Mammary epithelial cell (primary cell): ENCODE measurements at places on chromosomes 2 and 18.

DNA sequence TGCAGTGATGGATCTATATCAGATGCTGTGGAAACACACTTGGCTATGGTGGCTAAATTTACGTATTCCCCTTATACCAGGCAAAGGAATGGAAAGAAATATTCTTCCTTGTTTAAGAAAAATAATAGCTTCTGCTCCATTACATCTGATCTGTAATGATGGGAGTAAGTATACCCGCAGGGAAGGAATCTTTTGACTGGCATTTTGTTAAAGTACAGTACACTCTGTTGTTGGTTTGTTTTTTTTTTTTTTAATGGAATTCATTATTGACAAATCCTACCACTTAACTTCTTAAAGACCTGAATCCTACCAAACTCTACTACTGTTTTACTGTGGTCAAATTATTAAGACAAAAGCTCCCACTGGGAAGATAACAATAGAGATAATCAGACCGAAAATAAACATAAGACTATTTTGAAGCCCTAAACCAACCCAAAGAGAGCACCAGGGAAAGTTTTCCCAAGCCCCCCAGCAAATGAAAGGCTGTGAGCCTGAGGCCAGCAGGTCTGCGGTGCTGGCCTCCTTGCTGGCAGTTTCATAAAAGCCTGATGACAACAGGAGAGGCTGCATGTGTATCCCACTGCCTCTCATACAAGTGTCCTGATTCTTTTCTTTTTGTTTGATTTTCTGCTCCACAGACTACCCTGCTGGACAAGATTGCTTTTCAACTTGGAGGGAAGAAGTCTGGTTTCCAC is 101.0 kb downstream of the SLC25A12 start:
- no peak for DNase-seq

DNA sequence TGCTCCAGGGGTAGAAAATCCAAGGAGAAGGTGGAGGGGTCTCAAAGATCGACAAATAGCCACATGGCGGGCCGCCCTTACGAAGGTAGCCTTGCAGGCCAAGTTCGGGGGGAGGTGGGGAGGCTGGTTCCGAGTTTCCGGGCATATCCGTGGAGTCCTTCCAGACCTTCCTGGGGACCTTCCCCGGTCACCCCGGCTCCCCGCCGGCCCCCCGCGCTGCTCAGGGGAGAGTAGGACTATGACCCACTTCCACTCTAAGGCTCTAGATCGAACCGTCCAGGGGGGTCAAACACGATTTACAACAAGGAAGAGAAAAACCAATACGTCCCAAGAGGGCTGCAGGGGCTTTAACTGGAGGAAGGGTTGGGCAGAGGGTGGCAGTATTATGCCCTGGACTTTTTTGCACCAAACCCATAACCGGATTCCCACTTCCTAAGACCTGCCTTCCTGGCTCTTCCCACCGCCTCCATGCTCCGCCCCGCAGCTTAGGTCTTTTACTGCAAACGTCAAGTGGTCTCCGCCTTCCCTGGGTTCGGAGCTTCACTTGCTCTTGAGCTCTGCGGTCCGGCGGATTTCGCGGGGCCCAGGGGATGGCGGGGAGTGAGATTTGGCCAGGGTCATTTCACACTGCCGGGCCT is 779 bp upstream of the LYPD6 start:
- peak; percentile 51 for DNase-seq

DNA sequence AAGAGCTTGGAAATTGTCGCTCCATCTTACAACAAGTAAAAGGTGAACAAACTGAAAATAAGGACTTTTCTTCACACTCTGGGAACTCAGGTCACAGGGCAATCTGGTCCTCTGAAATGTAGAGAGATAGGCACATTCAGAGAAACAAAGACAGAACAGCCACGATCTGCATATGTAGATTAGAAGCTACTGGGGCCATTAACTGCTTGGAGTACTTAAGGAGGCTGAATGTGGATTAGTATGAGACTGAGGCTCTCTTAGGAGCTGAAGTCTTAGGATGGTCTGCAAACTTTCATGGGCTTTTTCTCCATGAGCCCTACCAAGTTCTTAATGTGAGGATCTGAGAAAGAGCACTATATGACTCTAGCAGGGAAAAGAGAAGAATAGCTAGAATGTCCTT is 265.3 kb upstream of the NXPH2 start:
- no peak for DNase-seq

DNA sequence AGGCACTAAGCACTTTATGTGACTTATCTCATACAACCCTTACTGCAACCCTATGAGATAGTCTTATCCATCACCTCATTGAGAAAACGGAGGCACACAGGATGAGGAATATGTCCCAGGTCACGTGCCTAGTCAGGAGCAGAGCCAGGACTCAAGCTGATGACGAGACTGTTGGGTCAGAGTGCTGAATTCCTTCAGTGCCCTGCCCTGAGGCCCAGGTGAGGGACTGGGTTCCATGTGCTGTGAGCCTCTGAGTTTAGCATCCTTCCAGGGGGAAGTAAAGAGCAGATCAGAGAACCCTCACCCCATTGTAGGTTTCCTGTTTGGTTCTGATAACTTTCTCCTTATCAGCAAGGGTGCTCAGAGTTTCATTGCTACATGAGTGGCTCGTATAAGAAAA is 11.7 kb upstream of the EDAR start:
- no peak for DNase-seq

GRCh38 chr18:12159446-12159845 is 65.8 kb downstream of the ANKRD62 start:
- peak; percentile 87 for DNase-seq

DNA sequence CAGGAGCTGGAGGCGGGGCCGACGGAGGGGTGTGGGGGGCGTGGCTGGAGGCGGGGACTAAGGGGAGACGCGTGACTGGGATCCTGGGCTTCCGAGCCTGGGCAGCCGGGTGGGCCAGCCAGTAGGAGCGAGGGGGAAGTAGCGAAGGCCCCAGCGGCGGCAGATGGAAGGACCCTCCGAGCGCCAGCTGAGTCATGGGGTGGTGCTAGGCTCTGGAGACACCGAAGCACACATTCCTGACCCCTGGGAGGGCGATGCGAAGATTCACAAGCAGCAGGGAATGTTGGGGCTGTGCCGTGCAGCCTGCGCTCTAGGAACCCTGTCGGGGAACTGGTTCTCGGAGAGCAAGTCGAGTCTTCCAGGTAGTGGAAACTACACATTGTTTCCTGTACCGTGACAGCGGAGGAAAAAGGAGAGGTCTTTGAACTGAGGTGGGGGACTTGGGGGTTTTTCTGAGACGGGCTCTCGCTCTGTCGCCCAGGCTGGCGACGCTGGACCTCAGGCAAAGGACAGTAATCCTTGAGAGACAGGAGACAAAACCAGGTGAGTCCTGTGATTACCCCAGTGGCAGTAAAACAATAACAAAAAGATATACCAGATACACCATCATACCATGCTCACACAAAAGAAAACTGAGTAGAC is 650 bp upstream of the AFG3L2 start:
- no peak for DNase-seq

- no peak for DNase-seq
These were observed 47.6 kb downstream of the G6PC2 start for GRCh38 chr2:168948621-168949212.

- peak; percentile 74 for DNase-seq
These were observed 288.5 kb downstream of the PDE11A start for GRCh38 chr2:177783835-177784744.

DNA sequence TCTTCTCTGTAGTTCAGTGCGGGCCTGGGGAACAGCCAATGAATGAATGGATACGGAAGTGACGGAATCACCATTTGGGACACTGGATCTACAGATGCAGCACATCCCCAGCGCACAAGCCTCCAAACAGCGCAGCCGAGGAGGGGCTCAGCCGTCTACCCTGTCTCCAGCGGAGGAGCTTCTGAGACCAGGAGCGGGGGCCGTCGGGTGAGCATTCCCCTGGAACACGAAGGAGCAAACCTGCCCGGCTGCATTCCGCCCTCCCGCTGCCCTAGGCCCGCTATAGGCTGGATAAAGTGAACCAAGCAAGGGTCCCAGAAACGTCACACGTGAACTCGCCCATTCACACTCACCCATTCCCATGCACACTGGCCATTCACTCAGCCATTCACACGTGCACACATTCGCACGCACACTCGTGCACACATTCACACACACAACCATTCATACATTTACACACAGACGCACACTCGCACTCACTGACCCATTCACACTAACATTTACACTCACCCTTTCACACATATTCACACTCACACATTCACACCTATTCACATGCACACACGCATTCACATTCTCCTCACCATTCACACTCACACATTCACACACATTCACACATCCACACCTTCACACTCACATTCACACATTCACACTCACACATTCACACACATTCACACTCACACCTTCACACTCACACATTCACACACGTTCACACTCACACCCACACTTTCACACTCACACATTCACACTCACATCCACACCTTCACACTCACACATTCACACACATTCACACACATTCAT is 63.4 kb downstream of the BIN1 start:
- no peak for DNase-seq

GRCh38 chr2:234521536-234521935 is 24.7 kb upstream of the ARL4C start:
- DNase-seq = no peak

- no peak for DNase-seq
These were observed 103.7 kb upstream of the PXDN start for GRCh38 chr2:1847846-1848598.

DNA sequence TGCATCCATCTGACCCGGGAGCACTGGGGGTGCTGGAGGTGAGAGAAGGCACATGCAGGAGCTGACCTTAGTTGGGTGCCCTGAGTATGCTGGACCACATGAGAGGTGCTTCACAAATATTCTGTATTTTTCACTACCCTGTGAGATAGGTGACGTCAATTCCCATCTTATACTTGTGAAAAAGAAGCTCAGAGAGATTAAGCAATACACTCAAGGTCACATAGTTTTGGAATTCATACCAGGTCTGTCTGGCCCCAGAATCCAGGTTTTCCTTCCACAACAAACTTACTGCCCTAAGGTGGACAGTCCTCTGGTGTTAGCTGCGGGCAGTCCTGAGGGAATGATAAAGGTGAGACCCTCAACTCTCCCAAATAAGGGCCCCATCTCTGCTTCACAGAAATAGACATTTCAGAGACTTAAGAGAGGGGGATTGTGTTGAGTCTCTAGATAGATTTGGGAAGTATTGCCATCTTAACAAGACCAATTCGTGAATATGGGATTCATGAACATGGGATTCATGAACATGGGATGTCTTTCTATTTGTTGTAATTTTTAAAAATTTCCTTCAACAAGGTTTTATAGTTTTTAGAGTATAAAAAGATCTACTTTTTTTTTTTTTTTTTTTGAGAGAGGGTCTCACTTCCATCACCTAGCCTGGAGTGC is 64.0 kb upstream of the SMAD7 start:
- DNase-seq = no peak

GRCh38 chr2:215635071-215635787 is 199.4 kb upstream of the FN1 start:
- DNase-seq = peak; percentile 38

DNA sequence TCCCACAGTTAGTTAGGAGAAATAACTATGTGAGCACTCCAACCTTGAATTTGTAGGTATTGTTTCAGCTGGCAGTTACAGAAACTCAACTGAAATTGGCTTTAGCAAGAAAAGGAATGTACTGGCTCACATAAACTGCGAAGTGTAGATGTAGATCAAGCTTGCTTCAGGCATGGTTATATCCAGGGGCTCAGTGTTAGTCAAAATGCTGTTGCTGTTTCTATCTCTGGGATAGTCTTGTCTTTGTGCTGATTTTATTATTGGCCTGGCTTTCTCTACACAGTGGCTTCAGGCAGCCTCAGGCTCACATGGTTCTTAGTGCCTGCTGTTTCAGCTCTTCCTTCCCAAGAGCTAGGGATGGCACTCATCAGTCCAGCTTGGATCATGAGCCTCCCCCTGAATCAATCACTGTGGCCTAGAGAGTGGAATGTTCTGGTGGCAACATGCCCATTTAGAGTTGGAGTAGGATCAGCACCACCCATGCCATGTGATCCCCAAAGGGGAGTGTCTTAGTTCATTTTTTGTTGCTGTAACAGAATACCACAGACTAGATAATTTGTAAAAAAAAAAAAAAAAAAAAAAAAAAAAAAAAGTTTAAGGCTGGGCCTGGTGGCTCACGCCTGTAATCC is 69.1 kb upstream of the FOXI3 start:
- peak; percentile 33 for DNase-seq

GRCh38 chr18:49768051-49768391 is 45.3 kb downstream of the ACAA2 start:
- peak; percentile 65 for DNase-seq

- no peak for DNase-seq
These were observed 560.2 kb downstream of the LRP1B start for GRCh38 chr2:141570474-141571131.

GRCh38 chr2:28133778-28134177 is 243.2 kb downstream of the BABAM2 start:
- DNase-seq = no peak

- no peak for DNase-seq
These were observed 289.7 kb downstream of the TRIB2 start for GRCh38 chr2:13006426-13006825.

DNA sequence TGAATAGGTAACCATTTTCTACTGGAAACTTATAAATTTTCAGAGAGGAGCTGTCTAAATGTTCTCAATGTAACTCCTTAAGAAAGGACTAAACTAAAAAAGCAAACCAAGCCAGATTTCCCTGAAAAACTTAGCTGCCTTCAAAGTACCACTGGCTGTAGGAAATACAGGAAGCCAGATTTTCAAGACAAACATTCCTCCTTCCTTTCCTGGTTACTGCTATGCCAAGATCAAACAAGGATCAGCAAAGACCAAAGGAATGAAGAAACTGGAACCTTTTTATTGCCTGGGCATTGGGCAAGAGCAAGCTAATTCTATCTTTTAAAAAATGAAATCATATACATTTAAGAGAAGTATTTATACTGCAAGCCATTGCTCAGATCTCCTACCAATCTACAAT is 212.7 kb downstream of the DYM start:
- no peak for DNase-seq

- DNase-seq = peak; percentile 75
These were observed 107.7 kb downstream of the KCTD1 start for GRCh38 chr18:26440644-26441043.

- DNase-seq = peak; percentile 95
These were observed 123.5 kb upstream of the EML6 start for GRCh38 chr2:54599914-54600313.

- DNase-seq = no peak
These were observed 59.5 kb upstream of the ID2 start for GRCh38 chr2:8622199-8622911.

DNA sequence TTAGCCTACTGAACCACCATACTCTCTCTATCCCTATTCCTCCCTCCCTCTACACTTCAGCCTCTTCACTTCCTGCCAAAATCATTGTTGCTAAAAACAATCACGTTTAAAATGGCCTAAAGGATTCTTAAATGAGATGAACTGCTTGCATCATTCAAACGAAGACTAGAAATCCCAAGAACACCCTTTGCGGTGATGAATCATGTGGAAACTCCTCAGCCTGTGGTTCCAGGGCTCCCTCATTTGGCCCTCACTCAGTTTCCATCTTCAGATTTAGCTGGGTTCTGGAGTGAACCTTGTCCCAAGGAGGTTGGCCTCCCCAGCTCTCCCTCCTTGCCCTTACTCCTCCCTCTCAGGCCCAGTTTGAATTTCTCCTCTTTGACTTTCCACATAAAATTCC is 125.6 kb upstream of the CDC42EP3 start:
- peak; percentile 74 for DNase-seq
